Lower leg skin (tissue), 4 donors: ENCODE measurements at places on chromosomes 13 and 19.

GRCh38 chr13:23159205-23159759 is 21.5 kb upstream of the SGCG start:
- DNase-seq, result no peak

DNA sequence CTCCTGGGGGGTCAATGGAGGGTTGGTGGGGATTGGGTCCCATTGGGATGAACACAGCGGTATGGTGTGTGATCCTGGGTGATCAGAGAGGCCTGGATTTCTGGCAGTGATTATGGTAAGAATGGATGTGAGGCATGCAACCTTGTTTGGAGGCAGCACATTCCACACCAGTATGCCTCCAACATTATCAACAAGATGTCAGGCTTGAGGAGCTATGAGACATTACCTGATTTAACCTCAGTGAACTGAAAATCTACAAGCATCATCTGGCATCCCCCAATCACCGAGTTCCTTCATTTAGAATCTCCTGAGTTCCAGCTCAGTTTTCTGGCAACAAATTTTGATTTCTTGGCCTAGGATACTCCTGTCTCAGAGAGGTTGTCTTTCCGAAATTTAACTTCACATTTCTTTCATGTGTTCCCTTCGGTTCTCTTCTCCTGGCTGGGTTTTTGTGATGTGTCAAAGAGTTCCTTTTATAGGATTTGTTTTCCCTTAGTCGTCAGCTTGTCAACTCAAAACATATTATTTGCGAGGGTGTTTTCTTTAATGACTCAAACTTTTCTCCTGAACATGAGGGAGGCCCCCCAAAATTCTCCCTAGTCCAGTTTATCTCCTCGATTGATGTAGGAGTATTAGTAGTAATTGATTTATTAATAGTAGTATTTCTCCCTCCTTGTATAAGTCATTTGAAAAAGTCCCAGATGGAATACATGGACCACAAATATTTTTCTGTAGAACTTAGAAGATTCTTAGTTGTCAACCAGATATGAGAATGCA is 56.0 kb upstream of the FLT1 start:
- DNase-seq, result no peak

- DNase-seq, result peak; percentile 82
Measured at GRCh38 chr19:45523642-45524256, 16.5 kb downstream of the VASP start.

GRCh38 chr13:30371649-30372265 is 50.5 kb upstream of the UBE2L5 start:
- peak; percentile 70 for DNase-seq

DNA sequence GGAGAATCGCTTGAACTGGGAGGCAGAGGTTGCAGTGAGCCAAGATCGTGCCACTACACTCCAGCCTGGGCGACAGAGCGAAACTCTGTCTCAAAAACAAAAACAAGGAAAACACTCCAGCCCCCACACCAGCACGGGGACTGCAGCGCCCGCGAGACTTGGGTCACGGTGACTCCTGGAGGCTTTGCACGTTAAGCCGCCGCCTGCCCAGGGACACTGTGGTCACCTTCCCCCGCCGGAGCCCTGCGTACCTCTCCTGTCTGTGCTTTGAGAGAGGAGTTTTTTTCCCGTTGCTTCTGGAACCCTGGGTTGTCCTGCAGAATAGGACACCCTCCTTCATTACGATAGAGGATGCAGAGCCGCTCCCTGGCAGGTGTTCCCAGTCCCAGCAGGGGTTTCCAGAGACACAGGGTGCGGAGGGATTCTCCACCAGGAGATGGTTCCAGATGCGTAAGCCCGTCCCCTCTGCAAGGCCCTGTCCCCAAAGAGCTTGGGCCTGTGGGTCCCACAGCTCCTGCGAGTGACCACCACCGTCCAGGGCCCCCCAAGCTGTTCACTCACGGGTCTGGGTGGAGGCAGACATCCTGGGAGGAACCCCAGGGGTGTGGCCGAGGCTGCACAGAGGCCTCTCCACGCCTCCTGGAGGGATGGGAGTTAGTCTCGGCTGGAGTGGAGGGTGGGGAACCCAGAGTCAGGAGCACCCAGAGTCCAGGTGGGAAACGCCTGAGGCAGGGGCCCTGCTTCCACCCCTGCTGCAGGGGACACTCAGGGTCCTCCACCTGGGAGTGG is 42.8 kb upstream of the NDUFS7 start:
- DNase-seq, result no peak

DNA sequence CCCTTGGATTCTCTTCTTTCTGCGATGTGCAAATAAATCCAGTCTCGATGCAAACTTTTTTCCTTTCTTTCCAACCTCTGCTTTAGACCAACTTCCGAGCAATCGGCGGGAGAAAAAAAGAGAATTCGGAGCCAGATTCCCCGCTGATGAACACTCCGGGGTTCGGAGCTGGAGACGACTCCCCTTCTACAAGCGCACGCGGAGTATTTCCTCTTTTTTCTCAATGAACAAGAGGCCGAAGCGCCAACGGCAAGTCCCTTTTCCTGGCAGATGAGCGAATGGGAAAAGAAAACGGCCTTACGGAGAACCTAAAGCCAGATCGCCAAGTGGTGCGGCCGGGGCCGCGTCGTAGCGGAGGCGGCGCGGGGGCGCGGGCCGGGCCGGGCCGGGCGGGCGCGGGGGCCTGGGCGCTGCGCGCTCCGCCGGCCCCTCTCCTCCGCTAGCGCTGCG is 250 bp downstream of the SPRY2 start:
- no peak for DNase-seq

- no peak for DNase-seq
Measured at GRCh38 chr13:70424928-70425327, 316.7 kb upstream of the KLHL1 start.

- DNase-seq, result peak; percentile 73
Measured at GRCh38 chr19:401866-402511, 7.0 kb downstream of the C2CD4C start.

DNA sequence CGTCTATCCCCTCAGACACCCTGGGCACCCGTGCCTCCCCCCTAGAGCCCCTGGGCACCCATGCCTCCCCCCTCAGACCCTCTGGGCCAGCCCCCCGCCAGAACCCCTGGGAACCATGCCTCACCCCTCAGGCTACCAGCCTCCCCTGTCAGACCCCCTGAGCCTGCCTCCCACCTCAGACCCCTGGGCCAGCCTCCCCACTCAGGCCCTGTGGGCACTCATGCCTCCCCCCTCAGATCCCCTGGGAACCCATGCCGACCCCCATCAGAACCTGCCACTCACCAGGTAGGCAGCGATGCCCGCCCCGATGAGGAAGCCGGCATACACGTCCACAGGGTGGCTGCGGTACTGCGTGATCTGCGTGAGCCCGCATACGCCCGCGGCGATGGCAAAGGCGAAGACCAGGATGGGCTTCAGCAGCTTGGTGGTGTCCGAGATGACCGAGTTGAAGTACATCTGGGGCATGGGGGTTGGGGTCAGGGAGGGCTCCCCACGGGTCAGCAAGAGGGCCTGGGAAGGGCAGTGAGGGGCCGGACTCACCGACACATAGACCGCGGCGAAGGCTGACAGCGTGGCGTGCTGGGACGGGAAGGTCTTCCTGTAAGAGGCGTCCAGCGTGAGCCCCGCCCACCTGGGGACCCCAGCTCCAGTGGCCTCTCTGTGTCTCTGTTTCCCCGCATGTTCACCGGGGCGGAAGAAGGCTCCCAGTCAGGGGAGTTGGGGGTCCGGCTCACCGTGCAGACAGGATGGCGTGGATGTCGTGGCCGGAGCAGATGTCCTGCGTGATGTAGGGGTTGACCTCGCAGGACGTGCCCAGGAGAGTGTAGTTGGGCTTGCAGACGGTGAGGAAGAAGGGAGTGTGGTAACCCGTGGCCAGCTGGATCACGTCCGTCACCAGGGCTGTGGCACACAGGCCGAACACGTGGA is 7.3 kb downstream of the PLPPR3 start:
- no peak for DNase-seq
